Nucleus accumbens (tissue), 56 donors: ENCODE measurements at places on chromosomes 2 and 18.

- DNase-seq, result no peak
These were observed 154.1 kb downstream of the BAZ2B start for GRCh38 chr2:159462201-159462785.

- DNase-seq, result no peak
These were observed 1.0 kb upstream of the HJURP start for GRCh38 chr2:233855345-233855744.

- DNase-seq, result no peak
These were observed 71.4 kb downstream of the MARCHF4 start for GRCh38 chr2:216300906-216301305.

DNA sequence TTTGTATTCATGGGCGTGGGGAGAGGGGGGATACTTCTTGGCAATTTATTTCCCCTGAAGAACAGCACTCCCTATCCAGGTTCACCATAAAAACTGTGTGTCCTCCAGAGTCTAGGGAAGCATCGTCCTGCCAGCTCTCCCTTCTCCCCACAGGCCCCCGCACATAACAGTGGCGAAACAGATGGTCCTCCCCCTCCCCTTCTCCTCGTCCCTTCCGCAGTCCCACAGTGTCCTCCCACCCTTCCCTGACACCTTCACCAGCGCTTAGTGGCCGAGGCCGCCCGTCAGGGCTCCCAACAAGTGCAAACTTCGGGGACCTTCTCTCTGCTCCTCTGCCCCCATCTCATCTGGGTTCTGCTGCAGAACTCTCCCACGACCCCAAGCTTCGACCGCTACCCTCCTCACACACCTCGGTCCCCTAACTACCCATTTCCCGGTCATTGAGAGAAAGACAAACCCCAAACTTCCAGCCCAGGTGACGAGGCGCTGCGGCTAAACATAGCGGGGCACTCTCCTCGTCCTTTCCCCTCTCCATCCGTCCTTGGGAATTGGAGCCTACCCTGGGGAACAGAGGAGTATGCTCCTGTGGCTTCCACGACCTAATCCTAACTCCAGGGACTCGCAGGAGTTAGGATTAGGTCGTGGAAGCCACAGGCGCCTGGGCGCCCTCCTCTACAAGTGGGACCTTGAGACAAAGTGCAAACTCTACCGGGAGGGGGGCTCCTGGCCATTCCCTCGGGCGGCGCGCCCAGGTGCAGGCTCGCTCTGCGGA, 971 bp downstream of the ZNF385B start:
- DNase-seq, result no peak

GRCh38 chr2:232304236-232304635, 74.3 kb upstream of the ALPP start:
- DNase-seq, result no peak

DNA sequence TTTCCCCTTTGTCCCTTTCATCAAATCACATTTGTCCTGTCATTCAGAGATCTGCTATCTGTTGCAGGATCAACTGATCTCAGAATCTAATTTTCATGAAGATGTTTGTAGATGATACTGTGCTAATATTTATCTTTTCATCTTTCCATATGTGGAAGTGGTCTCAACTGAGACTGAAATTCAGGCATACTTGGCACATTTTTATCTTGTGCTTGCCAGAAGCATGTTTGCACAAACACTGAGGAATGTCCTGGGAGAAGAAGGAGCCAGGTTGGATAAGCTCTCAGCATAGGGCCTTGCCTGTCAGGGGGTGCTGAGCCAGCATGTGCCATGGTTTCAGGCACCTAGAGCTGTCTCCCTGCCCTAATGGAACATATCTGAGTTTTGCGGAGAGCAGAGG, 24.5 kb upstream of the MMADHC start:
- DNase-seq, result no peak

GRCh38 chr2:165069151-165069550, 113.8 kb upstream of the SLC38A11 start:
- DNase-seq, result no peak

DNA sequence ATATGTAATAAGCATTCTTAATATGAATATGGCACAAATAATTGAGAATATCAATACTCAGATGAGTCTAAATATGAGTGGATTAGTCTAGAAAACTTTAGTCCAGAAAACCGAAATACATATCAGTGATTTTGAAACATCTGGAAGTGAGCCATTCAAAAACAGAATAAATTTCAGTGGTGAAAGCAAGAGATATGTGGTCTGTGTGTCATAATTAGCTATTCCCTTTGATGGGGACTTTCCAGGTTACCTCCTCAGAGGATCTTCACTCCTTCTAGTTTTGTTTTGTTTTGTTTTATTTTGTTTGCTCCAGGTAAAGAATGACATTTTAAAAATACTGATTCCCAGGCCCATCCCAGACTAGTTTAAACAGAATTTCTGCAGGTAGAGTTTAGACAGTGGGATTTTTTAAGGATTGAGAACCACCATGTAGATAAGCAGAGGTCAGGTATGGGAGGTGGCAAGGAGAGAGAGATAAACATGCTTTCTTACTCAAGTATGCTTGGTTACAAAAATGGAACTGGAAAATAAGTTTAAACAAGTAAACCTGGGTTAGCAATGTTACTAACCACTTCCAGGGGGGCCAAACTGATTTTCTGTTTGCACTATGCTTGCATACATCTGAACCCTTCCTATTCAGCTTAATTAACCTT, 70.7 kb downstream of the NABP1 start:
- no peak for DNase-seq

- no peak for DNase-seq
These were observed 66.5 kb downstream of the KCTD18 start for GRCh38 chr2:200443376-200443775.

DNA sequence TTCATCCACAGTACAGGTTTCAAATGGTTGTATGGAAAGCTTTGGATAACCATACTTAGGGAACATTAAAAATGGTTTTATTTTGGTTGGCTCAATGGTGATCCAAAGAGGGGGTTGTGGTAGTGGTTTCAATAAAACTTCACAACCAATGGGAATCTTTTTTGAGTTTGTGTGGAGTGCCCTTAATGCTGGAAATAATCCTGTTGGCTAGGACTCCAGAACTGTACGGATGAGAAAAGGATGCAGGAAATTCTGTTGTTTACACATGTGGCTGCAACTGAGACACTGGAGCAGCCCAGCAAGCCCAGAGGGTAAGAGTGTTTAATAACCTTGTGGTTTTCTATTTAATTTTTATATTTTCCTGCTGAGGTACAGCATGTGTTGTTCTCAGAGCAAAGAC, at the start of gene CCDC102B:
Gene CCDC102B (plus strand): TSS at position 210 of the 400 bp plus-strand sequence. CDS start 38,684 bp downstream, outside the sequence.
- no peak for DNase-seq

DNA sequence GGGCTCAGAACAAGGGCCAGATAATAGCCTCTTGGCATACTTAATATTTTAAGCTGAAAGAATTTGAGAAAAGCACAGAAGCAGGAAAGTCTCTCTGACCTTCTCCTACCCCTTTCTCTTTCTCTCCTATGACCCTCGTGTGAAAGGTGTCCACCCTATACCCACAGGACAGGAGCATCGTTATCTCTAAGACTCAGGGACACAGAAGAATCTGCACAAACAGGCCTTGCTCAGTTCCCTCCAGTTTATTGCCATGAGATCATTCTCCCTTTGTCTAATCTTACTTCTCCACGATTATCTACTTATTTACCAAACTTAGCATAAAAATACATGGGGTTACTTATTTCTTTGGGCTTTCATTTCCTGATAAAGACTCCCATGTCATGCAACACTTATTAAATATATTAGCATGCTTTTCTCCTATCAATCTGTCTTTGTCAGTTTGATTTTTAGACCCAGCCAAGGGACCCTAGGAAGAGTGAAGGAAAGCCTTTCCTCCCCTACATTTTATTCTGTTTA, 370.7 kb downstream of the DLGAP1 start:
- DNase-seq, result no peak

DNA sequence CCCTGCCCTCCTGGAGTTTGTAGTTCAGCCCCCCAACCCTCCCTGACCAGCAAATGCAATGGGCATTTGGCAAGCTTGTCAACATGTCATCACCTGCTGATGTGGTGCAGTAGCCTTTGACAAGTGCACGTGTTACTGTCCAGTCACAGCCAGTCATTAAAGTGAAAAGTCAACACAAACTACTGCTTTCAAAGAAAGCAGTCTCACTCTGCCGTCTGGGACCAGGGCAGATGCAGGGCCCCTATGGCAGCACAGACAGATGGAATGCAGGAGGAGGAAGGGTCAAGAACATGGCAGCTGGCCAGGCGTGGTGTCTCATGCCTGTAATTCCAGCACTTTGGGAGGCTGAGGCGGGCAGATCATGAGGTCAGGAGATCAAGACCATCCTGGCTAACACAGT, 222.4 kb upstream of the OSR1 start:
- DNase-seq, result no peak

GRCh38 chr2:38223256-38223655, 147.3 kb upstream of the CYP1B1 start:
- no peak for DNase-seq

- DNase-seq, result no peak
These were observed 14.4 kb downstream of the CLEC4F start for GRCh38 chr2:70806013-70806412.

GRCh38 chr2:191026377-191026776, 12.4 kb upstream of the STAT1 start:
- no peak for DNase-seq

DNA sequence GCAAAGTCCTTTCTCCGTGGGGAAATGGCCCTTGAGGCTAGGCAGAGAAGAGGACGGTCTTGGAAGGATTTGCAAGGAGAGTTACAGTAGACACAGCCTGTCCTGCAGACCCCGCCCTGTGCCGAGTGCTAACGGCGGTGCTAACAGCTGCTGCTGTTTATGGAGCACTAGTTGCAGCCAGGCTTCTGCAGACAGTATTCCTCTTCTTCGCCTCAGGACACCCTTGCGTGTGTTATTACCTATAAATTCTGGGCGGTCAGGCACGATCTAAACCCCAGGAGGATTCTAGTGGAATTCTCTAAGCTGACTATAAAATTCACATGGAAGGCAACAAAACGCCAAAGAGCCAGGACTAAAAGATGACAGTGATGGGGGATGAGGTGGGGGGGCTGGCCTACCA, 139.8 kb downstream of the GLI2 start:
- no peak for DNase-seq

GRCh38 chr2:221095356-221095755, 476.7 kb downstream of the EPHA4 start:
- DNase-seq, result no peak

- DNase-seq, result no peak
These were observed 381.8 kb upstream of the CRIM1 start for GRCh38 chr2:35973737-35974132.

DNA sequence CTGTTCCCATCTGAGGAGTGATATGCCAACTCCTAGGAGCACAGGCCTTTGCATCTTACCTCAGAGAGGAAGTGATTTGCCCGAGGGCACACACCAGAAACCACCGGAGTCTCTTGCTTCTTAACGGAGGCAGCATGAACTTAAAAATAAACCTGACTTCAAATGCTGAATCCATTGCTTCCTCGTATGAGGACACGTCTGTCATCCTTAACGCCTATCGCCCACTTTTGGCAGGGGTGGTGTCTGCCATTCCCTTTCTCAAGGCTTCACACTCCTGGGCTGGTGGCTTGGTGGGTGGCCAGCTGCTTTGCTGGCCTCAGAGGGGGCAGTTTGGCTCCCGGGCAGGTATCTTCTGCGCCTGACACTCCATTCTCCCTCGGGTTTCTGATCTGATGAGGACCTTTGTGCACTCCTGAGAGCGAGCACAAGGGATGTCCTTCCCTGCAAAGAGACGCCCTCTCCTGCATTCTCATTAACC, 1.1 kb upstream of the PREB start:
- no peak for DNase-seq

DNA sequence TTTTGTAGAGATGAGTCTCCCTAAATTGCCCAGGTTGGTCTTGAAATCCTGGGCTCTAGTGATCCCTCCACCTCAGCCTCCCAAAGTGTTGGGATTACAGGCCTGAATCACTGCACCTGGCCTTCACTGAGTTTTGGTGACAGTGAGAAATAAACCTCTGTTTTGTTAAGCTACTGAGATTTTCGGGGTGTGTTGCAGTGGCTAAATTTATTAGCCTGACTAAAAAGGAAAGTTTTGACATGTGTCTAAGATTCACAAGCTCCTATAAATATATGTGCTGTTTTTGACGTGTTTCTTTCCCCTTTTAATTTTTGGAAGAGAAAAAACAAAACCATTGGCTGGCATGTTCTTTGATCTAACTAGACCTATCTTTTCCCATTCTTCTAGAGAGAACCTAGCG, 190.5 kb upstream of the MC4R start:
- no peak for DNase-seq

GRCh38 chr2:120520929-120521912, 175.3 kb downstream of the INHBB start:
- DNase-seq, result no peak

DNA sequence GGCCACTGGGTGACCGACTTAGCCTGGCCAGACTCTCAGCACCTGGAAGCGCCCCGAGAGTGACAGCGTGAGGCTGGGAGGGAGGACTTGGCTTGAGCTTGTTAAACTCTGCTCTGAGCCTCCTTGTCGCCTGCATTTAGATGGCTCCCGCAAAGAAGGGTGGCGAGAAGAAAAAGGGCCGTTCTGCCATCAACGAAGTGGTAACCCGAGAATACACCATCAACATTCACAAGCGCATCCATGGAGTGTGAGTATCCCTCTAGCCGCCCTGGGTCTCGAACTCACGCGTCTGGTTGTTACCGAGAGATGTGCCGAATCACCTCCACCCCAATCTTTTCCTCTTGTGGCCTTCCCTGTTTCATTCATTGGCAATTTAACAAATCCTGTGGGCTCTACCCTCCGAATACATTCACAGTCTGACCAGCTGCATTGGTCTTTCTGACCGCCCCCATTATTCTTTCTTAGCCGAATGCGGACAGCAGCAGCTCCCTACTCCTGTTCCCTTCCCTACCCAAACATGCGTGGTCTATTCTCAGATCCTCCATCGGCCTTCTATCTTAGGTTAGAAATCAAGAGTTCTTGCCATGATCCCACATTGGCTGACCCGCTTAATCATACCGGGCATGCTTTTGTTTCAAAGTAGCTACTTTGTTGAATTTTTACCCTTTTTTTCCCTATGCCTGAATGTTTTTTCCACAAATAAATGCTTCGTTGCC, 631 bp downstream of the RPL31 start:
- DNase-seq, result no peak
